ENCODE measurements at places on chromosomes 13 and 19.

GRCh38 chr13:97574926-97575325 is 141.0 kb downstream of the RAP2A start:
- DNase-seq: peak; percentile 26

- DNase-seq: no peak
These were observed 21.0 kb upstream of the CBY2 start for GRCh38 chr13:45681113-45681512.

DNA sequence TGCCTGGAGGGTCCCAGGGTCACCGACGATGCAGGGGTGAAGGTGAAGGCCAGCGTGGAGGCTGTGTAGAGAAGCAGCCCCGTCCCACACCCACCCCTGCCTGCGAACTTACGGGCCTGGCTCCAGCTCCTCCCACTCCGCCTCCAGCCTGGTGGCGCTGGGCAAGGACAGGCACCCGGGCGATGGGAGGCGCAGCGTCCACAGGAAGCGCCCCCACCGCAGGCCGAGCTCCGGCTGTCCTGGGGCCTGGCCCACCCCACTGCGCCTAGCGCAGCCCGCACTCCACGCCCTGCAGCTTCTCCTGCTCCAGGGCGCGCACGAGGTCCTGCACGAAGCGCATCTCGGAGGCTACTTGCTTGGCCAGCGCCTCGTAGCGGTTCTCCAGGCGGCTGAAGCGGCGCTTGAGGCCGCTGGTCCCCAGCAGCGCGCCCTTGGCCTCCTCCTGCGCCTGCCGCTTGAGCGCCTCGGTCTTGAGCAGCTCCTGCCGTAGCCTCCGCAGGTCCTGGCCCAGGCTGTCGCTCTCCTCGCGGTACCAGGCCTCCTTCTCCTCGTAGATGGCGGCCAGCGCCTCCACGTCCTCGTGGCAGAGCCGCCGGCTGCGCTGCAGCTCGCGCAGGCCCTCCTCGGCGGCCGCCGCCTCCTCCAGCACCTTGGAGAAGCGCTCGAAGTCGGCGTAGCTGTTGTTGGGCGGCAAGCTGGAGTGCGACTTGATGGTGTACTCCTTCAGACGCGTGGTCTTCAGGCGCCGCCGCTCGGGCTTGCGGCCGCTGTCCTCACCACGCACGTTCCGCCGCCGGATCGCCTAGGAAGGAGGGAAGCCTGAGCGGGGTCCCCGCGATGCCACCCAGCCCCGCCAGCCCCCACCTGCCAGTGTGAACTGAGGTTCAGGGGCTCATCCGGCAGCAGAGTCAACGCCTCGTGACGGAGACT is 11.8 kb downstream of the DAPK3 start:
- DNase-seq: no peak

DNA sequence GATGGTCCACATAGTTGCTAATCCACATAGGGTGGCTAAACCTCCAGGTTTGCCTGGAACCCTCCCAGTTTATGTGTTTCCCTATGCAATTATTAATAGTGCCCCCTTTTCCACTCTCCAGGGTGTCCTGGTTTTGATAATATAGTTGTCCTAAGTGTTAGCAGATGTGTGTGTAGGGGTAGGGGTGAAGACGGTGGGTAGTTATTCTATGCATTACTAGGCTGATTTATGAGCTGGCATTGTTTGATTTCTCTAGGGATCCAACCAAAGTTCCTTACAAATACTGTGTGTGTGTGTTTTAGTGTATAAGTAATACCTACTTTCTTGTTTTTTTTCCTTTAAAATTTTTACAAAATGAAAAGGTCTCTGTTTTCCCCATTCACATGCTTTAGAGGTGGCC is 21.1 kb downstream of the GTF2F2 start:
- no peak for DNase-seq

DNA sequence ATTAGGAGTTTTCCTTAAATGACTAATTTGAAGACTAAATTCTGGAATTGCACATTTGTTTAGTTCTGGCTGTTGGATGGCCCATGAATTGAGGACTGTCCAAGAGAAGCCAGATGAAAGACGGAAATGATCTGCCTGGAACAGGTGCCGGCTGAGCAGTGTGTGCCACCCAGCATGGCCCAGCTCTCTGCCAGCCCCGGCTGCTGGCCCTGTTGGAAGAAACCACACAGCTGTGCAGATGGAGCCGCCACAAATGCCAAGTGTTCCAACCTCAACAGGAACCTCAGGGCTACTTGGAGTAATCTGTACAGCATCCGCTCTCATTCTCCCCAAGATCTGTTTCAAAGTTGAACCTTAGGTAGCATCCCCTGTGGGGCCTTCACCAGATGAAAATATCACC is 67.0 kb upstream of the STARD13 start:
- DNase-seq: peak; percentile 49

DNA sequence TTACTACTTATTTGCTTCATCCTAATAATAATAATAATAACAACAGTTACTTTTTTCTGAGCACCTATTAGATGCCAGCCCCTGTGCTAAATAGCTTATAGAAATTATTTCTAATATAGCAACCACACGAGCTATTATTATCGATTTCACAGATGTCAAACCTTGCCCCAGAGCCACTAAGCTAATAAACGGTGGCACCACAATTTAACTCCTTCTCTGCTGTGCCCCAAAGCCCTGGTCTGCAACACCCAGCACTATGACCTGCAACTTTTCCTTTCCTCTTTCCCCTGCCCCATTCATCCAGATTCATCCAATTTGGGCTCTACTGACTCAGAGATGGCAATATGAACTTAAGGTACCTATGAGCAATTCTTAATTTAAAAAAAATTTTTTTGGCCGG is 6.4 kb downstream of the RFX2 start:
- no peak for DNase-seq

- peak; percentile 24 for DNase-seq
These were observed 30.1 kb downstream of the ZAR1L start for GRCh38 chr13:32284927-32285632.

GRCh38 chr19:42628411-42629140 is 33.9 kb upstream of the CEACAM8 start:
- DNase-seq: no peak

- no peak for DNase-seq
These were observed 8.1 kb upstream of the ATG4D start for GRCh38 chr19:10535613-10536012.

- DNase-seq: no peak
These were observed 43.7 kb downstream of the RFXAP start for GRCh38 chr13:36862722-36863121.

- DNase-seq: no peak
These were observed 786.2 kb downstream of the PCDH9 start for GRCh38 chr13:66443926-66444325.
